ENCODE measurements at places on chromosomes 4 and X.

- peak; percentile 43 for DNase-seq
Observed at GRCh38 chrX:101619364-101619763, 1.6 kb upstream of the ARMCX6 start.

DNA sequence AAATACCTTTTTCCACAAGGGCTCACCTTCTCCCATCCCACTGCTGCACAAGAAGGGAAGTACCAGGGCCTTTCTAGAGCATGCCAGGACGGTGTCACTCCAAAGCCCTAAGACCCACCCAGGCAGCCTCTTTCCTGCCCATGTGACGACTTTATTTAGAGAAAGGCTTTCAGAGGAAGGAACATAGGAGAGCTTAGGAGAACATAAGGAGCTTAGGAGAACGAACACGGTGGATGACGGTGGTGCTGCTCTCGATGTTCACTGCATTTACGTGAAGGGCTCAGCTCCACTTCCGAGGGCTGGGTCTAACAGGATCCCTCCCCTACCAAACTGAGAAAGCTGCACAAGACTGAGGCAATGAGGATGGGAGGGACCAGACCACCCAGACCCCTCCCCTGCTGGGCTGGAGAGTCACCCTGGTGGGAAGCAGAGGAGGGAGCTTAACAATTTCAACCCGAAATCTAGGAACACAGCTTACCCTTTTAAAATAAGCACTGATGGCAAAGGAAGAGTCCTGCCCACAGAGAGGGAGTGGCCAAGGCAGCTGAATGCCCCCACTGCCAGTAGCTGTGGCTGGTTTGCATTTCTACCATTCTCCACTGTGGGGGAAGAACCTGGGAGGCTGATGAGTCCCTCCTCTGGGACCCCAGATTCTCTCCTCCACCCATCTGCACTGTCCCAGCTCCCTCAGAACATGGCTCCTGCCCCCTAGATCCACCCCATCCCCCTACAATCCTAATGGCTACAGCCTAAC, 29.8 kb downstream of the ZFYVE28 start:
- no peak for DNase-seq

- DNase-seq = no peak
Observed at GRCh38 chrX:119759248-119759766, 919 bp downstream of the SOWAHD start.

GRCh38 chr4:128813965-128814364, 4.5 kb downstream of the JADE1 start:
- DNase-seq = no peak

GRCh38 chr4:150237110-150237872, 159.0 kb downstream of the DCLK2 start:
- DNase-seq = no peak

DNA sequence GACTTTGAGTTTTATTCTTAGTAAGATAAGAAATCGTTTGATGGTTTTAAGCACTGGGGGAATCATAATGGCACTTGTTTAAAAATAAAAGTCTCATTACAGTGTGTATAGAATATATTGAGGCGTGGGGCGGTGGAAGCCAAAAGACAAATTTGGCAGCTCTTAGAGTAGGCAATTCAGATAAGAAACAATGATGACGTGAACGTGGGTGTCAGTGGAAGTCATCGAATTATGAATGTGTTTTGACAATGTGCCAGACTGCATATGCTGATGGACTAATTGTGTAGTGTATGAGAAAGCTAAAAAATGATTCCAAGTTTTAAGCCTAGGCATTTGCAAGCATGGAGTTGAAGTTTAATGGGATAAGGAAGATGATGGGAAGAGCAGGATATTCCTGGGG, 35.8 kb downstream of the SPANXD start:
- DNase-seq = no peak

DNA sequence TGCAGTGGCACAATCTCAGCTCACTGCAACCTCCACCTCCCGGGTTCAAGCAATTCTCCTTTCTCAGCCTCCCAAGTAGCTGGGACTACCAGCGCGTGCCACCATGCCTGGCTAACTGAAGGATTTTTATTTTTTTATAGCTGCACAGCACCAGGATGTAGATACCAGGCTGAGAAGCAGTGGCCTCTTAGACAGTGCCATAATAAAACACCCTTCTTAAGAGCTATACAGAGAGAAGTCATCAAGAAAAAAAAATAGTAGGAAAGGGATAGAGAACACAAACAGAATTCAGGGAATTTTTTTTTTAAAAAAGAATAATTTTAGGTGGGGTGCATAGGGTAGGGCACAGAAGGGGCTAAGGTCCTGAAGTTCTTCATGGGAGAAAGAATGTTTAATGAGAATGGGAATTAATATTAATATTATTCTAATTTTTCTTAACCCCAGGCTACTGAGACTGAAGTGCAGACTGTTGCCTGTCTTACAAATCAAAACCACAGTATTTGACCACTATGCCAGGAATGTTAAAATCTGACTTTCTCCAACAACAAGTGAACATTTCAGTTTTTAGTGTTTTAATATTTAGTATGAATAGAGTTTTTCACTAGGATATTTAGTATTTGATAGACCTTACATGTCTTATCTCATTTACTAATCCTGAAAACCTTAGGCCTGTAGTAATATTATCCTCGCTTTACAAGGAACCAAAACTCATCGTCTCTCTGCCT, 146.7 kb downstream of the KCNIP4 start:
- DNase-seq = no peak

DNA sequence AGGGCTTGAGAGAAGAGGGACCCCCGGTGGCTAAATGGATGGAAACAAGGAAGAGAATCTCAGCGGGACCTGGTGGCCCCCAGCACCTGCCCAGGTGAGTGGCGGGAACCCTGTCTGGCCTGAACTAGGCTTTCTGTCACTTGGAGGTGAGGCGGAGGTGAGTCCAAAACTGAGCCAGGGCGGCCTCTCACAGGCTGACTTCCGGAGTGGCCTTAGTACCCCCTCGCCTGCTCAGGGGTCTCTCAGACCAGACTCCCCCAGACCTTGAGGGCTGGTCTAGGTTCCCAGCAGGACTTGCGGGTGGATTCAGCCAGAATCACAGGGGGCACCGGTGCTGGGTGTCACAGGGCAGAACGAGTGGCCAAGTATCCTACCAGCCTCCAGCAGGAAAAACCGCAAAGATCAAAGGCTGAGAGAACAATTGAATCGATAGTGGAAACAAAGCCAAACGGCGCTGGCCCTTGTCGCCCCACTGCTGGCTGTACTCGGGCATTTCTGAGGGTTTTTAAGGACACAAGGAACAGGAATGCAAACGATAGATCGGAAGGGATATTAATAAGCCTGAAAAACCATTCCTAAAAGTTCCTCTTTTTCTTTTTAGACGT, 67.8 kb downstream of the WFS1 start:
- DNase-seq = no peak

DNA sequence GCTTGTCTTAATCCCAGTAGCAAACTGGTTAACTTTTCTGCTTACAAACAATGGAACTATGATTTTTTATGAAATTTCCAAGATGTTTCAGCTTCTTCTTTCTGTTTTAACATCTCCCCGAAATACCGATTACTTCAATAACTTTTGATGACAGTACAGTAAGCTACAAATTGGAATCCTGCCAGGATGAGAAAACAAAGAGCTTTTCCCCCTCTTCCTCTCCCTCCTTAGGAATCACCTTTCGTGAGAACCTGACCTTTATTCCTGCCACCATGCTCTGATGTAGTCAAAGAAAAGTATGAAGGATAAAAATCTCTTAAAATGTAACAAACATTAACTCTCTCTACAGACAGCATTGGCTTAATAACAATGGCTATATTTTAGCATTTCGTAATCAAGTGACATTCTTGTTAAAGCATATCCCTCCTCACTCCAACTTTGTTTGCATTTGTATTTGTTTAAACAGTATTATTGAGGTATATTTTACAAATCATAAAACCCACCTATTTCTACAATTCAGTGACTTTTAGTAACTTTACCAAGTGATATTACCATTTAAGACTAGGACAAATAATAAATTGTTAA, 148.7 kb upstream of the NAP1L5 start:
- no peak for DNase-seq

DNA sequence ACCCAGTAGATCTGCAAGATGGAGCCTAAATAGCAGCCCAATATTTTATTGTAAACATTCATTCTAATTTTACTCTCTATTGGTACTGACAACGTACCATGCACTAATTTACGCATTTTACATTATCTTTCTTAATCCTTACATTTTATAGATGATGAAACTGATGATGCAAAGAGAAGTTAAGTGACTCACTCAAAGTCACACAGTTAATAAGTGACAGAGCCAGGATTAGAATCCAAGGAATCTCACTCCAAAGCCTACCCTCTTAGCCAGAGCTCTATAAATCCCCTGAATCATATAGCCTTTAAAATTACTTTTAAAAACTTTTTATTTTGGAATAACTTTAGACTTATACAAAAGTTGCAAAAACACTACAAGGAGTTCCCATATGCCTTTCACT, 37.6 kb downstream of the PHKA1 start:
- no peak for DNase-seq

GRCh38 chr4:24172406-24172805, 282.6 kb upstream of the PPARGC1A start:
- no peak for DNase-seq

DNA sequence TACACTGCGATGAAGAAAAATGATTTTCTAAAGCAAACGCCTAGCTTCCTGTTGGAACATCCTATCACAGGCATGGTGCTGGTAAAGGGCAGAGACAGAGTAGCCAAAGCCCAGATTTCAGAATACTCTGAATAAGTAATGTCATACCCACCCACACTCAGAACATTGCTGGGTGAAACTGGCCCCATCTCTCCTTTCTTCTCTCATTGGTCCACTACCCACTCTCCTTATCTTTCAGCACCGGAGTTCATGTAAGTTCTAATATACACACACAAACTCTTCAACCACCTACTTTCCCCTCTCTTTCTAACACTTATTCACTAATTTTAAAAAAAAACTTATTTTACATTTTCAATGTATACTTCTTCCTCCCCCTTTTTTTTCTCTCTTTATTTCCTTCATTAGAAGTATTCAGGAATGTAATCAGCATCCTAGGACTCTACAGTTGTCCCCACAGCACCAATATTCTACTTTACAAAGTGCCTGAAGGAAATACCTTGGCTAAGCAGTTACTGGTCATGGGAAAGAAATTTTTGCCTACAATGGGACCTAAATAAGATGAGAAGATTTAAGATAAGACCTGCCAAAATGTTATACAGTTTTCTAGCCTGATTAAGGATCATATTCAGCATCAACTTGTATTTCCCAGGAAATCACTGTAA, 63.0 kb downstream of the SEC24D start:
- no peak for DNase-seq

GRCh38 chr4:70892086-70892769, 9.9 kb upstream of the MOB1B start:
- no peak for DNase-seq

DNA sequence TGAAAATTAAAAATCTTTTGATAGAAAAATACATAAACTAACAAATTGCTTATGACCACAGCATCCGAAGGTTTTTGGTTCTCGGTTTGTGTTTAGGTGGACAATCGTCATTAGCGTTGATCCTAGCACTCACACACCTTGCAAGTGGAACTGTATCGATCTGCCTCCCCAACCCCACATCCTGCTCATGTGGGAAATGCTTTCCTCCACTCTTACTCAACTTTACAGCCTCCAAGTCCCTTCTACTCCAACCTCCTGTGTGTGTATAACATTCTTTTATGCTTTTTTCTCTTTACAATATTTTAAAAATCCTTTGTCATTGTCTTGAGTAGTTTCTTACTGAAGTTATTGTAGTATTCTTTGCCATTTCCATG, 15.6 kb upstream of the TMEM131L start:
- no peak for DNase-seq

DNA sequence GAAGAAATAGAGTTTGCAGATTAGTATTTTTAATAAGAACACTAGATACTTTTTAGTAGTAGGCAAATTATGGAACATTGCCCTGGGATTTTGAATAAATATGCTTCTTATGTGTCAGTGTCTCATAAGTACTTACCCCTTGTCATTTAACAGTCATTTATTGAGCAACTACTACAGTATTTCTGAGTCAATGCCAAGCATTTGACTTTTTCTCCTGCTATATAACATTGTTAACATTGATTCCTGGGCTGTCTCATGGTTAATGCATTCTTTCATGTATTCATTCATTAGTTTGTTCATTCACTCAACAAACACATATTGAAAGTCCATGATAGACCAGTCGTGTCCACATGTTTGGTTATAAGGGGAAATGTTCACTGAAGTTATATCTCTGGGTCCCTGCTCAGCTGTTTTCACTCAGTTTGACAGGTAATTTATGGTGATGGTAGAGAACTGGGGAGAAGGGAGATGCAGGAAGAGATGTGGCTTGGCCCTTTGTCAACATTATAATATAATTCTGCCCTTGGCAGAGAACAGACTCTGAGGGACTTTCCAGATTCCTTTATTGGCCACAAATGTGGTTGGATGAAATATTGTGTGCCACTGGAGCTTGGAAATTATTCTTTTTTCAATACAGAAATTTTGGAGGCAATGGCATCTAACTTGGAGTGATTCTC, 49.8 kb downstream of the OSTC start:
- DNase-seq = no peak

DNA sequence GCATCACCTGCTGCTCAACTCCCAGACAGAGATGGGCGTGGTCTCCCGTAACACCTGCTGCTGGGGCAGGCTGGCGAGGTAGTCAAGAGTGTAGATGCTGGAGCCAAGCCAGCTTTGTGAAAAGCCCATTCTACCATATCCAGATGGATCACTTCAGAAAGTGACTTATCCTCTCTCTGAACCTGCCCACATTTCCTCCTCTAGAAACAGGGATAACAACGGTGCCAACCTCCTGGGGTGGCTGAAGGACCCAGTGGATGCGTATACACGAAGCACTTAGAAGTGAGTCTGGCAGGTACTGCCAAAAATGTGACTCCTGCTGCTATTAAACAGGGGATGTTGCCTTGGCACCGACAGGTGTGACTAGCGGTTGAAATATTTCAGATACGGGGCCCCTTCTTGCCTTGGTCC, 95.8 kb downstream of the SORBS2 start:
- peak; percentile 73 for DNase-seq

GRCh38 chr4:142292231-142292630, 553.9 kb downstream of the INPP4B start:
- no peak for DNase-seq

Data from NCI-H187 (cell line).